Fibroblast of skin of left biceps (primary cell): ENCODE measurements at places on chromosomes 4 and X.

DNA sequence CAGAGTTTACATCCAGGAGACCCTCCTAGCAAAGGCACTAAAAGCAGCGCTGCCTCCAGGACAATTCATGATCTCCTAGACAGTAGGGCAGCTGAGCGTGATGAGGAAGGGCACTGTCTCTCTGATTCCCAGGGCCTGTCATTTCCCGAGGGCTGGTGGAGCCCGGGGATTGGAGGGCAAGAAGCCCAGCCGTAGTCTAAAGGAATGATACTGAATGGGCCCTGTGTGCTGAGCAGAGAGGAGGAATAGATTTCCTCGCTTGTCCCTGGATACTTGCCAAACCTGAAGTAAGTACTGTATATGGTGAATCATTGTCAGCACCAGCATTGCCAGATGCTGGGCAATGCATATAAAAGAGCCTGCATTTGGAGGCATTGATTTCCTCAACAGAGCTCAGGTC is 88.0 kb upstream of the SLITRK2 start:
- no peak for DNase-seq

GRCh38 chrX:69028006-69028760 is 137.1 kb downstream of the PJA1 start:
- DNase-seq: no peak

GRCh38 chrX:119158226-119158625 is 30.6 kb upstream of the KIAA1210 start:
- DNase-seq: no peak

DNA sequence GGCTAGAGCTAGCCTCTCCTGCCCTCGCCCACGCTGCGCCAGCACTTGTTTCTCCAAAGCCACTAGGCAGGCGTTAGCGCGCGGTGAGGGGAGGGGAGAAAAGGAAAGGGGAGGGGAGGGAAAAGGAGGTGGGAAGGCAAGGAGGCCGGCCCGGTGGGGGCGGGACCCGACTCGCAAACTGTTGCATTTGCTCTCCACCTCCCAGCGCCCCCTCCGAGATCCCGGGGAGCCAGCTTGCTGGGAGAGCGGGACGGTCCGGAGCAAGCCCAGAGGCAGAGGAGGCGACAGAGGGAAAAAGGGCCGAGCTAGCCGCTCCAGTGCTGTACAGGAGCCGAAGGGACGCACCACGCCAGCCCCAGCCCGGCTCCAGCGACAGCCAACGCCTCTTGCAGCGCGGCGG is at the start of gene AR:
AR (plus strand) TSS at position 204 of the 400 bp plus-strand sequence. CDS start 1,126 bp downstream, outside the sequence.
- peak; percentile 7 for DNase-seq

DNA sequence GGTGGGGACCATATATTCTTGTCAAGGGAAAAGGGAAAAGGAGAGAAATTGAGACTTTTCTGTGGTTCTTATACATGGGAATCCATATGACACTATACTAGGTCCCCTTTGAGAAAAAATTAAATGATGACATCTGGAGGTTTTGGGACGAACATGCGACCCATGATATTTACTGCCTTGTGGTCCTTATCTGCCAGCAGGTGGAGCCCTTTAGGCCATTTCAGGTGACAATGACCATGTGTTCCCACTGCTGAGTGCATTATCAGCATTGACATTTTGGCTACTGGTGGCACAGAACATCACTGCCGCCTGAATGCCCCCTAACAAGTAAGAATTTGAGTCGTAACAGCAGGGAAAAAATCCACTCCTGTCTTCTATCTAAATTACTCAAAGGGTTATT is 843.4 kb downstream of the FSTL5 start:
- DNase-seq: no peak

GRCh38 chrX:471281-471680 is 84.6 kb upstream of the PPP2R3B start:
- no peak for DNase-seq

DNA sequence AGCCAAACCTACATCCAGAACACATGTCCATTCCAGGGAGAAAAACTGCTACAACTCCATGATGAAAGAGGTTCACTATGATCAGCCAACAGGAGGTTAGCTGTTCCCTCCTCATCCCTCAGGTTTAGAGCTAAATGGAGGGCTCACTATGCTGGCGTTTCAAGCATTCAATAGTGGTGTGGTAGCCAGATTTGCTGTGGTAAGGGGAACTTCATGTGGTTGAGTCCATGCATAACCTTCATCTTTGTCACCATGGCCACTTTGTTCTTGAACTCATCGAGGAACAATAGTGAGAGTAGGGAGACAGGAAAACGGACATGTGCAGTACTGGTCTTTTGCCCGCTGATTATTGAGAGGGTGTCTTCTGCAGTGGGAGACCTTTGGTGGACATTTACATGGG is 33.8 kb downstream of the ALPK1 start:
- no peak for DNase-seq

GRCh38 chrX:134368126-134368525 is 91.8 kb upstream of the HPRT1 start:
- no peak for DNase-seq

GRCh38 chr4:20682853-20683252 is 17.4 kb upstream of the PACRGL start:
- no peak for DNase-seq

GRCh38 chr4:174056959-174057358 is 226.5 kb downstream of the FBXO8 start:
- DNase-seq: no peak

DNA sequence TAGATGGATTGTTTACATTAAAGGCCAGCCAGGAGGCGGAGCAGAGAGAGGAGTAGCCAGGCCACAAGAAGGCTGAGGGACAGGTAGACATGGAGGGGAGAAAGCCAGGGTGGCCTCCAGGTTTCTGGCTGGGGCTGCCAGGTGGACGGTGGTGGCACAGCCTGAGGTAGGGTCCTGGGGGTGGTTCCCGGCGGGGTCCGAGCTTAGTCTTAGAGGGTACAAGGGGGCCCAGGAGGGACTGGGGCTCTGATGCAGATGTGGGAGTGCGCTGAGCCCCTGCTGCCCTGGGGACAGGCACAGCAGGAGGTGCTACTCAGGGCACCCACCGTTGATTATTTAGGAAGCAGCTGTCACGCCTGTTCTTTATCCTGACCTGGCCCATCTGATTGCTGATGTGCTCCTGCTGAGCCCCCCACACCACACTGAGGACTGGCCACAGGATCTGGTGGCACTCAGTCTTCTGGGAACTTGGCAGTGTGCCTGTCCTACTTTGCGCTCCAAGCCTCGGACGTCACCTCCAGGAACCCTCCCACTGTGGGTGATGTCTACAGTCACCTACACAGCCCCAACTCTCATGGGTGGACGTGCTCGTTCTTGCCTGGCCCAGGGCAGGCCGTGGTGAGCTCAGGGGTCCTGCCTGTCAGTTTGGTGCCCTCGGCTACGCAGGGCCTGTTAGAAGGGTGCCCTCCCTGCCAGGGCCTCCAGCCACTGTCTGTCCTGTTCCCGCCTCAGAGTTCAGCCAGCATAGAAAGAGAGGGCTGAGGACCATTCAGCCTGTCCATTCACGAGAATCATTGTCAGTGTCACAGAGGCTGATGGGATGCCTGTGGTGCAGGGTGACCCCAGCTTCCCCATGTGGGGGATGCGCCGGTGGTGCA is 12.0 kb downstream of the WFS1 start:
- DNase-seq: no peak
